ENCODE measurements at places on chromosomes 3 and 15. TPM values are rescaled to one million over a fixed set of nuclear protein-coding genes. Genes with fewer than 3 reads are reported as not detected.

Gene SLC6A1
- total RNA-seq = 228 TPM

Gene ISL2
- 5.3 TPM for total RNA-seq

Gene FGD5
- total RNA-seq = 12.1 TPM

Gene MYD88
- total RNA-seq = 9.3 TPM

Gene NANOGP8
- not detected for total RNA-seq

Gene EEF1AKMT4
- 1.9 TPM for total RNA-seq

Gene GPR156
- 2.1 TPM for total RNA-seq

Gene SNUPN
- 34.8 TPM for total RNA-seq

Gene C3orf80
- 0.55 TPM for total RNA-seq

Gene RAB11A
- 373 TPM for total RNA-seq

Gene NLGN1
- 46.3 TPM for total RNA-seq

Gene STAC
- total RNA-seq = 4.5 TPM

Gene ARNT2
- total RNA-seq = 130 TPM

Gene GOLIM4
- total RNA-seq = 61.8 TPM

Gene AGTR1
- total RNA-seq = 5.2 TPM

Gene DPPA2
- not detected for total RNA-seq

Gene COL6A5
- total RNA-seq = 0.06 TPM

Gene EPHB1
- total RNA-seq = 10.0 TPM

Gene RETNLB
- total RNA-seq = not detected

Gene TSC22D2
- 34.4 TPM for total RNA-seq

Gene GOLGA6D
- 0.10 TPM for total RNA-seq

Gene ABHD17C
- total RNA-seq = 17.1 TPM

Gene CLRN1
- not detected for total RNA-seq

Gene KBTBD13
- not detected for total RNA-seq

Gene SOX14
- 0.39 TPM for total RNA-seq

Gene SLCO2A1
- 1.8 TPM for total RNA-seq

Gene GRAMD2A
- total RNA-seq = 1.8 TPM

Gene ETV5
- 19.1 TPM for total RNA-seq

Gene TM4SF1
- 106 TPM for total RNA-seq

Gene DAZL
- 0.06 TPM for total RNA-seq

Gene GOLGA8R
- total RNA-seq = 2.8 TPM

Gene KNL1
- total RNA-seq = 11.2 TPM

Gene CSPG5
- total RNA-seq = 78.2 TPM
